Stimulated activated CD4-positive, alpha-beta T cell treated with anti-CD3 and anti-CD28 coated beads, Interleukin-15, amount 100 ng/mL, for 24 hours (primary cell): ENCODE measurements at places on chromosomes 2 and 18.

DNA sequence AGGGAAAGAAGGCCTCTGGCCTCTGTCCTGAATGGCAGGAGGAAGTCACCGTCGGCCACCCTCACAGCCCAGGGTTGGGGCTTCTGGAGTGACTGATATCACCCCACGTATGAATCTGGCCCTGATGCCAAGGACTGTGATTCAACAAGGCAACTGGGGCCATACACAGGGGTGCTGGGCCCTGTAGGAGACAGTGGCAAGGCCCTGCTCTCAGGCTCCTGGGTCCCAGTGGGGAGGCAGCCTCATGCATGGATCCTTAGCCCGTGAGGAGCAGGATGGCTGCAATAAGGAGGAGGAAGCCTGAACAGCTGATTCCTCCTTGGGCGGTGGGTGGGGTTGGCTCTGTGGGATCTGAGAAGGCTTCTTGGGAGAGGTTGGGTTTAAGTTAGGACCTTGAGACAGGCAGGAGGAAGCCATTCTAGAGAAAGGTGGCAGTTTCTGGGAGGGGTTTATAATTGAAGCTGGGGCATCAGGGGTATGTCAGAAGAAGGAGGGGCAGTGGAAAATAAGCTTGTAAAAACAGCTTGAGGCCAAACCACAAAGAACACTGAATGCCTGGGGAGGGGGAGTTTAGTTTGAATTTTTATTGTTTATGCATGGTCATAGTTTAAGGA, 42.8 kb upstream of the LAPTM4A start:
- no peak for DNase-seq

DNA sequence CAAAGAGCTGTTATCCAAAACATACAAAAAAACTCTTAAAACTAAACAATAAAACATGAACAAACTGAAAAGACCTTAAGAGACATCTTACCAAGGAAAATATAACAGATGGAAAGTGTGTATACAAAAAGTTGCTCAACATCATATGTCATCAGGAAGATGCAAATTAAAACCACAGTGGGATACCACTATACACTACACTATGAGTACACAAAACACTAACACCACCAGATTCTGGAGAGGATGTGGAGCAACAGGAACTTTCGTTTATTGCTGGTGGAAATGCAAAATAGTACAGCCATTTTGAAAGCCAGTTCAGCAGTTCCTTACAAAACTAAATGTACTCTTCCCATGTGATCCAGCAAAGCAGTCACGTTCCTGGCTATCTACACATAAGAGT, 221.4 kb downstream of the CMPK2 start:
- DNase-seq: no peak

DNA sequence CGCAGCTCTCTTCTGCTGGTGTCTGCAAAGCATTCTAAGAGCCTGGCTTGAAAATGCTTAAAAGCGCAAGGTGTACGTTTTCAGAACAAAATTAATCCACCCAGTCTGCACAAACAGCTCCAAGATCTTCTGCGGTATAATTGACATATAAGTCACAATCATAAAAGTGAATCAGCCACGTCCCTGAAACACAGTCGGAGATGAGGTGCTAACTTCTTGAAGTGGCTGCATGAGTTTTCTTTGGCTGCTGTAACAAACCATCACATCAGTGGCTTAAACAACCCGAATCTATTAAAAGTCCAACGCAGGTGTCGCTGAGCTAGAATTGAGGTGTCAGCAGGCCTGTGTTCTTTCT, 32.6 kb downstream of the ARL4C start:
- DNase-seq: no peak

- no peak for DNase-seq
Observed at GRCh38 chr2:20333738-20334137, 16.9 kb downstream of the PUM2 start.

GRCh38 chr2:224999754-225000153, 42.5 kb downstream of the DOCK10 start:
- DNase-seq: no peak

DNA sequence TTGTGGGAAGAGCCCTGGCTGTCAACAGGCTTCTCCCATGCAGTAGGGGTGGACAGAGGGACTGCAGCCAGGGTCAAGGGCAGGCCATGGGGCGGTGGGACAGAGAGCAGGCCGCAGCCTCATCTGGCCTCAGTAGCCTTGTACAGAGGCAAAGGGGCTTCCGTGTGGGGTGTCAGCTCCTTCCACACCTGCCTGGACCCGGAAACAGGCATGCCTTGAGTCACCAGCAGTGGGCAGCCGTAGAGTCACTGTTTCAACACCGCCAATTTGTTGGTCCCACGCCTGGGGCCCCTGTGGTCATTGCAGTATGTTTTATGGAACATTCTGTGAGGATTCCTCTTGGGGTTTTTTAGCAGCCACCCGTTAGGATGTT, 173.0 kb downstream of the SMAD7 start:
- DNase-seq: no peak

DNA sequence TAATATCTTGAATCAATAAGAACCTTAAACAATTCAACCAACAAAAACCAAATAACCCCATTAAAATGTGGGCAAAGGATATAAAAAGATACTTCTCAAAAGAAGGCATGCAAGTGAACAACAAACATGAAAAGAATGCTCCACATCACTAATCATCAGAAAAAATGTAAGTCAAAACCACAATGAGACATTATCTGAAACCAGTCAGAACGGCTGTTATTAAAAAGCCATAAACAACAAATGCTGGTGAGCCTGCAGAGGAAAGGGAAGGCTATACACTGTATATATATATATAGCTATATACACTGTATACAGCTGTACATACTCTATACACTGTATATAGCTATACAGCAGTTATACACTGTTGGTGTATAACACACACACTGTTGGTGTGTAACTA, 47.8 kb upstream of the GALNT13 start:
- no peak for DNase-seq

- DNase-seq: peak; percentile 72
Observed at GRCh38 chr2:112690853-112691401, 29.9 kb upstream of the NT5DC4 start.

DNA sequence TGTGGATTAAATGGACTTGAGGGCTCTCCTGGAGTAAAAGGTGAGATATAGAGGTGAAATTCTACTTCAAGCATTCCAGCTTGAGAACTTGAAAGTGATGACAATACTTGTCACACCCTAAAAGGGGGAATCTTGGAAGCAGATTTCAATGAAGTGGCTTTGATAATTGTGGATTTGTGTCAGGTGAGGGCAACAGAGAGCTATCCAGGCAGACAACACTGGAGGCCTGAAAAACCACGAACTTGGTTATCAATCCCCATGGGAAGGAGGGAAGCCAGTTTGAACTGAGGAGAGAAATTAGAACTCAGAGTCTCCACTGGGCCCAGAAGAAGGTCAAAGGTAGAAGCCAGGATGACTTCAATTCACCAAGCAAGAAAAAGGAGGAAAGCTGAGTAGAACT, 263.9 kb downstream of the FIGN start:
- DNase-seq: no peak

DNA sequence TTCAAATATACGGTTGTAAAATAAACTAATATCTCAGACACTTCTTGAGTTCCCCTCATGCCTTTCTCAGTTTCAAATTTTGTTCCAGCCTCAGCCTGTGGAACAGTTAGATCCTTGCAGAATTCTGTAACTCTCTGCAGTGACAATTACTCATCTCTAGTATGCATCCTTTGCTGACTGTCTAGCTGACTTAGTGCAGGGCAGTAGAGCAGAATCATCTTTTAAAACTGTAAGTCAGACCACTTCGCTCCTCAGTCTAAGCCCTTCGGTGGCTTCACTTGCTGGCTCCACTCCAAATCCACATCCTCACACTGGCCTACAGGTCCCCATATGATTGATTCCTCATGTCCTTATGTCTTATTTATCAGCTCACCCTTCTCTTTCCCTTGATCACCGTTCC, 164.1 kb upstream of the ZSWIM2 start:
- no peak for DNase-seq
